ENCODE measurements at places on chromosomes 7 and 10.

DNA sequence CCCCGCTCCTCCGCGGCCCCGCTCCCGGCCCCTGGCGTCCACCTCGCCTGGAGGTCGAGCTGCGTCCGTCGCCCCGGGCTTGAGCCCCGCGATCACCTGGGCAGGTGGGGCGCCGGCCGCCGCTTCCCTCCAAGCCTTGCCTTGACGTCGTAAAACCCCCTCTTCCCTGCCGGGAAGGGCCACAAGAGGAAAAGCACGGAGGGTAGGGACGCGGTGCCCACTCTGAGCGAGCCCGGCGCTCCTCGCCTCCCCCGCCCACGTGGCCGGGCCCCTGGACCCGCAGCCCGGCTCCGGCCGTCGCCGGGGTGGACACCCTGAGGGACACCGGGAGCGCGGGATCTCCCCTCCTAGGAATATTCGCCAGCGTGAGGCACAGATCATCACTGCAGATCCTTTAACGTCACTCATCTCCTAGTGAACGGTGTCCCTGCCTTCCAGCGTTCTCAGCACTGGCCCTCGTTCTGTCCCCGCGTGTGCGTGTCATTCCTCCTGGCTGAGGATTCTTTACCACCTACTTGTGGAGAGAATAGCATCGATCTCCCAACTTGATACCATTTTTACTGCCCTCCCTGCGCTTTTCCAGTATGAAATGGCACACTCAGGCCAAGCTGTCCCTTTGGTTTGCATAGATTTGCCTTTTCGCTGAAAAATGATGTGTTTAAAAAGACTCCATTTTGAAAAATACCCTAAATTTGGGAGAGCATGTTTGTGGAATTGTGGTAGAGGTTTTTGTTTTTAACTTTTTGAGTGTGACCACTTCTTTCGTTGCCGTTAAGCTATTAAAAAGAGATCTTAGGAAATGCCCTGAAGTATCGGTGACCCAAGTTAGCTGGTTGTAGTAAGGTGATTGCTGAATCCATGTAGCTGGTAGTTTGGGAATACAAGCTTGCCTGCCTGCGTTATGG lies 649 bp downstream of the ACTR3B start:
- DNase-seq: no peak

- no peak for DNase-seq
Observed at GRCh38 chr7:107563081-107563774, 492 bp downstream of the COG5 start.

- no peak for DNase-seq
Observed at GRCh38 chr10:50794490-50794889, 54.8 kb downstream of the ASAH2B start.

- no peak for DNase-seq
Observed at GRCh38 chr7:156773966-156774365, 119.0 kb downstream of the LMBR1 start.

GRCh38 chr7:98354511-98355249 lies 46.2 kb downstream of the BAIAP2L1 start:
- no peak for DNase-seq

GRCh38 chr10:50894312-50894711 lies 8.9 kb upstream of the A1CF start:
- DNase-seq: no peak

- DNase-seq: no peak
Observed at GRCh38 chr10:13696071-13696470, 109.3 kb downstream of the PRPF18 start.

GRCh38 chr7:39971924-39972323 lies 21.9 kb downstream of the CDK13 start:
- DNase-seq: no peak

- DNase-seq: no peak
Observed at GRCh38 chr10:122419876-122420623, 34.4 kb upstream of the ARMS2 start.

DNA sequence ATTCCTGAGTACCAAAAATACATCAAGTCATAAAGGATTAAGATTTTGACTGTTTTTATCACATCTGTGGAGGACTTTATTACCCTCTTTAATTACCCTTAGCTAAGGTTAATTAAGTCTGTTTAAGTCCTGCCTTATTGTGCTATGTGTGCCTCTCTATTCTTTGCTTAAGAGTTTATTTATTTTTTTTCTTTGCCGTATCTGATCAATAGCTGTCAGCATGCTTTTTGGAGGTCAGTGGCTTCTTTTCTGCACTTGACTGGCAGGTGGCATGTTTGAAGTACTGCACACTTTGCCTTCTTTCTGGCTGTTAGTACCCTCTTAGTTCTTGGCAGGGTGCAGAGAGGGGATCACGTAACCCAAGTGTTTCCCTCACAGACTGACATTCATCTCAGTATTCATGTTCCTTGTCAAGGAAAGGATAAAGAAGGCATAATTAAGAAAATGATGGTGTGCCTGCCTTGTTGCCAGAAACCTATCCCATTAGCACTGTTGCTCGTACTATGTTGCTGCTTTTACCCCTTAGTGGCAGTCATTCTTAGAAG lies 225.8 kb downstream of the EXOC4 start:
- no peak for DNase-seq

DNA sequence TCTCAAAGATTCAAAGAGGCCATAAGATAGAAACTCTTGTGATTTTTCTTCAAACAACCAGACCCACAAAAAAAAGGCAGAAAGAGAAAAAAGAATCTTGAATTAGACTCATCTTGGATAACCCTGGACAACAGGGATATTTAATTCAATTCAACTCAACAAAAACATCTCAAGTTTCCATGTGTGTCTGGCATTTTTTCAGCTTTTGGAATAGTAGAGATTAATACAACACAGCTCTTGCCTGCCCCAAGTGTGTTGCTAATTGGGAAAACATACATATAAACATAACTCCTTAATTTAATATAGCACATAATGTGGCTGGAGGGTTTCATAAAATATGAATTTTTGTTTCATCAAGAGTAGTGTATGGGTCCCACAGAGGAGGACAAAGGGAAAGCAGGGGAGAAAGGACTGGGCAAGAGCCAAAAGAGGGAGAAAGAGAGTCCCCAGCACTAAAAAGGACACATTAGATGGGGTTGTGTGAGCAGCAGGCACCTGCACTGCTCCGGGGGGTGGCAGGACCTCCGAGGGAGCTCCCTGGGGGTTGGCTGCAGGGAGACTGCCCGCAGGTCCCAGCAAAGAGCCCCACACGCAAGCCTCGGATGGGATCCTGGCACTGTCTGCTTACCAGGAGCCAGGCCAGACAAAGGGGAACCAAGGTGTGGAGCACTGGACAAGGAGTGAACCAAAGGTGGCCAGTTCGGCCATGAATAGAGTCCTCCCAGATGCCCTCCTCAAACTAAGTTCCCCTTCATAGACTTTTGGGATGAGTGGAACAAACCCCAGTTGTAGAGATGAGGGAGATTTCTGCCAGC lies 65.6 kb upstream of the TMEM72 start:
- DNase-seq: no peak

DNA sequence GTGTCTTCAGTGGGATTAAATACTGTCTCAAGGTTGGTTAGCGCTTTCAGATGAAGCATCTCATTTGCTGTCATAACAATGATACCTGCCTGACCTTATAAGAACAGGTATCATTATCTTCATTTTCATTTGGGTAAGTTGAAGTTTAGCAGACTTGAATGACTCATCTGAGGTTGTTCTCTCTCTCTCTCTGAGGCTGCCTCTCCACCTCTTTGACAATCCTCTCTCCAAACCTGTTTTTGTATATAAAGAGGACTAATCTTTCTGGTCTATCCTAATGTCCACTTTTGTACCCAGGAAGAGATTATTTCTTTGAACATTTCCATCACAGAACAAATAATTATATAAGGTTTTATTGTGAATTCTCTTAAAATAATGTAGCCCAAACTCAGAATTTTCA lies 291.4 kb downstream of the KLF6 start:
- no peak for DNase-seq

DNA sequence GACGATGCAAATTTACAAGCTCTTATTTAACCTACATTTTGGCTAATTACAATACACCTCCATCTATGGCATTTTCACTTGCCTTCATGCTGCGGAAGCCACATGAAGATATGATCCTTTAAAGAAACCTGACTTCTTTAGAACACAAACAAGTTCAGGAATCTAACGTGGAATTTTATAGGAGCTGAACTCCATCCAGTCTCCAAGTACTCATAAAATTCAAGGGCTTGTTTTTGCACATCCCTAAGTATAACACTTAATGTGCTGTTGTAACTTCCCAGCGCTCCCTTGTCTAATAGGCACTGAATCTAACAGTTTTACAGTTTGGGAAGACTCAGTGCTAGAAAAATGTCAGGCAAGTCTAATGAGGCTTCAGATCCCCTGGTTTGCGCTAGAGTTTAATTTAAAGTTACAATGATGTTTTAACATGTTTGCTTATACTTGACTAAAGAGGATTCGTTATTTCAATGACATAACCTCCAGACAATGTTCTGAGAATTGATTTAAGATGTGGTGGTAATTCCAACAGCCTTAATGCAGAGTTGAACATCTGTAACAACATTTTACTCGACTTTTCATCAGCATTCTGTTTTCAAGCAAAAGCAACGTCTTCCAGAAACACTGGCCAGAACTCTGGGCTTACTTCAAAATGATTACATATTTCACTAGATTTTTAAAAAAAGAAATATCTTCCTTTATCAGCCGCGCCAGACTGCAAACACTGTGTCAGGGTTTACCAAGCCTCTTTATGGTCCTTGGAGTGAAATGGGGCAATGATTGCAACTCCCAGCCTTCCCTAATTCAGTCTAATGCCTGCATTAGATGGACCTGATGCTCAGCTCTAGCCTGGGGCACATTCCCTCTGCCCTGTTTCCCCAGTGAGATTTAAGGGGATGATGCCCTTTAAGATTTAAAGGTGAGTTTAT lies 664.3 kb downstream of the KCNMA1 start:
- DNase-seq: no peak

DNA sequence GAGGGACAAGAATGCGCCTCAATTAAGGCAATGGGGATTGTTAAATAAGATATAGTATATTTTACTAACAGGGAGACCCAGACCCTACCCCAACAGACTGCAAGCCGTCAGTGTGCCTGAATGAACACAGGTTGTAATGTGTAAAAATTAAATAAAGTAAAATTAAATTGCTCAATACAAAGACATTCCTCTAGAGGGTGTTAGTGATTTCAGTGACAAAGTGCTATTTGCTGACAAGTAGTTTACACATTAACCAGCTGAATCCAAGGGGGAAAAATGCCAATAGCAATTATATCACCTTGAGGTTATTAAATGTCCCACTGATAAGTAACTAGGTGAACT lies 110.5 kb downstream of the EBF3 start:
- no peak for DNase-seq

GRCh38 chr10:64731016-64731415 lies 1209.8 kb downstream of the REEP3 start:
- no peak for DNase-seq

GRCh38 chr10:23418051-23418681 lies 20.7 kb upstream of the OTUD1 start:
- DNase-seq: no peak

- DNase-seq: no peak
Observed at GRCh38 chr7:11539853-11540252, 292.1 kb downstream of the THSD7A start.

- DNase-seq: no peak
Observed at GRCh38 chr7:98227939-98228338, 16.7 kb downstream of the BHLHA15 start.

DNA sequence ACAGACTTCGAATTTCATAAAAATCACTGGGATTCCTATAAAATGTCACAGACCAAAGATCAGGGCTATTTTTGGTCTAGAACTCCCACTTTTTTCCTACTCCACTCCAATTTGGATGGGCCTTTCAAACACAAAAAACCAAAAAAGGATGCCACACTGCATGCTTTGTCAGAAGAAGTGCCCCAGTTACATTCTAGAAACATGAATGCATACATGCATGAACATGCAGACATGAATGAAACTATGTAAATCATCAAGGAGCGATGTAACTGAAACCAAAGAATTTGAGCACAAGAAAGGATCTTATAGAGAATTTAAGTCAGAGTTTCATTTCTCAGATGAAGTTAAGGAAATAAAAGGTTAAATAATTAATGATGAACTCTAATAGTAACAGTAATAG lies 31.8 kb upstream of the FAM133B start:
- no peak for DNase-seq

GRCh38 chr10:94402843-94403379 lies 570 bp downstream of the TBC1D12 start:
- DNase-seq: no peak

- no peak for DNase-seq
Observed at GRCh38 chr7:19620470-19620869, 88.4 kb downstream of the POLR1F start.

- no peak for DNase-seq
Observed at GRCh38 chr10:131804551-131805295, 96.1 kb upstream of the PPP2R2D start.

DNA sequence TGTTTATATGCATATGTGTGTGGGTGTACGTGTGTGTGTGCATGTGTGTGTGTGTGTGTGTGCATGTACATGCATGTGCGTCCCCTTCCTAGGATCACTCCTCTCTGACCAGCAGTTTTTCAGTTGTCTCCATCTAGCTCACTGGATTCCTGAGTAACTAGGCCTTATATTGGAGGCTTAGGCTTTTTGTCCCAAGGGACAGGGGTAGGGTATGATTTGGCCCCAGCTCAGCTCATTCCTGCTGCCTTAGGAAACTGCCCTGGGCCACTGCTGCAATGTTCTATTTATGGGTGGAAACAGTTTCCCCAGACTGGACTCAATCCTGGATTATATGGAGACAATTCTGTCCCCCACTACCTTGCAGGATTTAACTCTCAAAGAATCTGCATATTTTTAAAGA lies 68.8 kb upstream of the SDK1 start:
- DNase-seq: no peak

GRCh38 chr7:35723011-35723410 lies 28.1 kb upstream of the HERPUD2 start:
- no peak for DNase-seq

DNA sequence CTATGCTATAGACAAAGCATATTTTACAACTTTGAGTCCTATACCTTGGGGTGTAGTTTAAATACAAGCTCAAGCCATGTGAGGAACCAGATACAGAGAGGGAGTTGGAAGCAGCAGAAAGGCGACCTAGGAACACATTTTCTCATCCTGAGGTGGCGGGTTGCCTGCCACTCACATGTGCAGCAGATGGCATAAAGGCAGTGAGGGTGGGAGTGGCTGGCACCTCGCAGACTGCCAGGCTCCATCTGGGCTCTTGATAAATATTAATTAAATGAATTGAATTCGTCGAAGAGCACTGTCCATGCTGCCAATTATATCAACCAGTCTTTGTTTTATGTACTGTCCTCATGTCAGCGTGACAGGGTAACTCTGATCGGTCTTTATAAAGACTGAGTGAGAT lies 79.0 kb upstream of the SEMA3C start:
- DNase-seq: no peak

GRCh38 chr7:103068414-103069403 lies 5.9 kb downstream of the FBXL13 start:
- DNase-seq: no peak

GRCh38 chr7:103065667-103066066 lies 8.9 kb downstream of the FBXL13 start:
- no peak for DNase-seq

Measured in GM18507 (cell line).